BE2C (cell line): ENCODE measurements at places on chromosomes 1 and 21.

GRCh38 chr1:117753652-117754051, 147.8 kb downstream of the TENT5C start:
- no peak for DNase-seq

DNA sequence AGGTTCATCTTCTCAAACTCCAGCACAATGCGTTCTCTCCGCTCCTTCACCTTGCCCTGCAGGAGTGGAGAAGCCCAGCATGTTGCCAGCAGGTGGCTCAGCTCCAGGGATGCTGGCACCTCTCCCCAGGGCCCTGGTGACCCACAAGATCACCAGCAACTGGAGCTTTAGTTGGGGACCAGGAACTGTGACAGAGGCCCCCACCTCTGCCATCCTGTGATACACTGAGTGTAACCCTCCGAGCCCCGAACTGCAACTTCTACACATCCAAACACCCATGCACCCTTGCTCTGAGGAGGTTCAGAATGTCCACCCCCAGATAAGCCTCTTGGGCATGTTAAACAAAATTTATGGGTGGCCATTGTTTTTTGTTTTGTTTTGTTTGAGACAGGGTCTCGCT, 4.5 kb upstream of the TRIM11 start:
- no peak for DNase-seq

GRCh38 chr1:75170981-75171380, 36.8 kb downstream of the LHX8 start:
- DNase-seq, result no peak

DNA sequence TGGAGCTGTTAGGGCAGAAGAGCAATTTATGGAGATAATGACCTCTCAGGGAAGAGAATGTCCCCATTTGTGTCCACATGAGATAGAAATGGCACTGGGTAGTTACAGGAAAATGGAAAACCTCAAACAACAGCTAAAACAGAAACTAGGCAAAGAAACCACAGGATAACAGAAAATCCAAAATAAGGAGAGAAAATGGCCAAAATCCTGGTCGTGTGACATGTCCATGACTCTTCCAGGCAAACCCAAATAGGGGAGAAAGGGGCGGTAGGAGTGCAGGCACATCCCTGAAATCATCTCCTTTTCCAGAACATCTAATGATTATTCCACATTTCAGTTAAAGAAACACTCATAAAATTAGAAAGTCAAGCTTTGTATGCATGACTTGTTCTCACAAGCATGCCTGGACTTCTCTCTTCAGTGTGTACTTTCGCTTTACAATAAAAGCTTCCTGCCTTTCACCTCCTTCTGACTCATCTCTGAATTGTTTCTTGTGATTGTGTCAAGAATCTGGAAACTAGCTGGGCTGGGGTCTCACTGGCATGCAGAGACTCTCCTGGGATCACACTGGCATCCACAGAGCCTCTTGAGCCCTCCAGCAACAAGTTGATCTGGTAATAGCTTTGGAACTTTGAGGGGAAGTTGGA, 171.4 kb upstream of the ZP4 start:
- DNase-seq, result no peak

DNA sequence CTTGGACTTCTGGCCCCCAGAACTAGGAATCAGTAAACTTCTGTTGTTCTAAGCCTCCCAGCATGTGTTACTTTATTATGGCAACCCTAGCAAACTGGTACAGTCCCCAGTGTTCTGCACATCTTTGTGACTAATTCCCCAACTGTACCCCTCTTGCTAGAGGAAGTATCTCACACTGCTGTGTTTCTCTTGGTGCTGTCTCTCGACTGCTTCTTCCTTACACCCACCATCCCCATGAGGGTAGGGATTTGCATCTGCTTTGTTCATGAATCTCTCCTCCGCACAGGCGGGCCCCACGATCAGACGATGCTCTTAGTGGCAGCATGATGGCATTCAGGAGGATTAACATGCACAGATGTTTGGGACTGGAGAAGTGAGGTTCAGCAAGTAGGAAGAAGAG, 46.7 kb downstream of the CLIC6 start:
- DNase-seq, result no peak

GRCh38 chr1:228650141-228650540, 85.1 kb upstream of the RHOU start:
- DNase-seq, result no peak

DNA sequence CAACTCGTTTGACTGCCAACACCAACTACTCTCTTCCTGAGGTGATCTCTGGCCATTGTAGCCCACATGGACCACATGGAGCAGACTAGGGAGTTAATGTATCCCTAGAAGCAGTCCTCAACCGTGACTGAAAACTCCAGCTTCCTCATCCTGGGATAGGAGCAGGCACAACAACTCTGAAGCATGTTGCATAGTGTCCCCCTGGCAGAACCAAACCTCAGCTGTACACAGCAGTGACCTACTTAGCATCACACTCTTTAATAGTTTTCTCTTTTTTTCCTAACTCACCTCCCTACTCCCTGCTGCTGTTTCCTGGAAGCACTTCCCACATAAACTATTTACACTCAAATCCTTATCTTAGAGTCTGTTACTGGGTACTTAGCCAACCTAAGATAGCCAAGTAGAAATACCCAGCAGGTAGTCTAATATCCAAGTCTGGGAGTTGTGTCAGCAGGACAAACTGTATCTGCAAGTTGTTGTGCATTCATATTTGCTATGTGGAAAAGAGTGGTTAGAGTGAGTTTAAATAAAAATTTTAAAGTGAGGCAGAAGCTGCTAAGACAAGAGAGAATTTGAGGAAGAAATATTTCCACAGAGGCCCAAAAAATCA, 228.8 kb downstream of the LTN1 start:
- no peak for DNase-seq

DNA sequence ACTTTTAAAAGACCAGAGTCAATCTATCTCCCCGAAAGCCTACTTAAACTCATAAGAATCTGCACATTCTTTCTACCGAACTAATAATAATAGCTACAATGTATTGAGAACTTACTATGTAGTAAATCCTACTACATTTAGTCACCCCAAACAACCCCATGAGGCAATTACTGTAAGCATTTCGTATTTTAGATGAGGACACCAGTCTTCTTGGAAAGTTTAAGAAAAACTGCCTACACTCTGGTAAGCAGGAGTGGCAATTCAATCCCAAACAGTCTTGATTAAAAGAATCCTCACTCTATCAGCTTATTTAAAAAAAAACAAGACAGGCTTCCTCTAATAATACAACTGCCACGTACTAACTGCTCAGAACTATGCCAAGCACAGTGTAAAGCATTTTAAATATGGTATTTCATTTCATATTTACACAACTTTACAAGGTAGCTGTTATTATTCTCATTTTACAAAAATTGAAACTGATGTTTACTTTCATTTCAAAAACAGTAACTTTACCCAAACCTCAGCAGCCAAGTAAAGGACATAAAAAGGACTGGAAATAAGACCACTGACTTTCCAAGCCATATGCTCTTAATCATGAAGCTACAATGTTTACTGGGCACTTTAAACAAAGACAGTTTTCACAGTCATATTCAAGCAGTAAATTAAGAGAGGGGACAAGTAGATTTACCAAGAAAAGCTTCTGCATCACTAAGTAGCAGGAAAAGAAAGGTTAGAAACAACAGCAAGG, 13.9 kb downstream of the ARID4B start:
- DNase-seq, result no peak

DNA sequence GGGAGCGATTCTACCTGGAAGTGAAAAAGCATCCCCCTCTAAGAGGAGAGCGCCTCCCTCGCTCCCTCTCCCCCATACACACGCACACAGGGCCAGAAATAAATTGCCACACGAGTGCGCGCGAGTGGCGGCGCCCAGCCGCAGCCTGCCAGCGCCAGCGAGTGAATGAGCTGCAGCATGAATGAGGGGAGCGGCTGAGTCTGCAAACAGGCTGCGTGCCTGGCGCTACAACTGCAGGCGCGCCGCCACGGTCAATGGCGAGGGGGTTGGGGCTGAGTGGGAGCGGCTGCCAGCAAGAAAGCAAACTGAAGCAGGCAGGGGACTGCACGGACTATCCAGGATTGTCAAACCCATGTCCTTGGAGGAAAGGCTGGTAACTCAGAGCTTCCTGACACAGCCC, 2.2 kb downstream of the CAMK1G start:
- peak; percentile 72 for DNase-seq

- no peak for DNase-seq
Measured at GRCh38 chr1:6538956-6539355, 15.4 kb downstream of the NOL9 start.

DNA sequence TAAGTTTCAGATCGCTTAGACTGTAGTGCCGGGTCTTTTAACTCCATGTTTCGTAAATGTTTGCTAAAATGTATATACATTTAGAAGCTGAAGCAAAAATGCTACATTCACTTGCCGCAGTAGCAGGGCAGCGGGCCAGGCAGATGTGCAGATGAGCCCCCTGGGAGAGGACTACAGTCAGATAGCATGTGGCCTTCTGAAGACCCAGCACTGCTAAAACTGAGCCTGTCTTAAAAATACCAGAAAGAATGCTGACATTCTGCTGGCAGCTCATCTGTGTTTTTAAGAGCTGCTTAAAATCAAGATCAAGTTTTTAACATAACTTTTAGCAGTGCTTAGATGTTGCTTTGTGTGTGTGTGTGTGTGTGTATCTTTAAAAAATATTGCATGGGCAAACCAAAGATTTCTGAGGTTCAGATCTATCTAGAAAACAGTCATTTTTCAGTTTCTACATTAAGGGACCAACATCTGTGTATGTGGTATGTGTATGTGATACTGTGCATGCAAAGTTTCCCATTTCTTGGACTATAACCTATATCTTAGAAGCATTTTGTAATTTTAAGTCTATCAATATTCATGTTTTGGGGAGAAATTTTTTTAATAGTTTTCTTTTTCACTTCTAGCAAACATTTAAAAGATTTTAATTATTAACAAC, 31.7 kb downstream of the CHRM3 start:
- DNase-seq, result peak; percentile 17

GRCh38 chr1:231193710-231194340, 32.0 kb downstream of the TRIM67 start:
- DNase-seq, result no peak

- peak; percentile 96 for DNase-seq
Measured at GRCh38 chr1:7558041-7558461, 213.0 kb upstream of the VAMP3 start.

- DNase-seq, result no peak
Measured at GRCh38 chr1:93845538-93846205, 33.3 kb downstream of the DNTTIP2 start.
